ENCODE measurements at places on chromosomes 5 and 9.
A peak's percentile ranks its signal among the peaks of the same experiment; 100 is the strongest.

DNA sequence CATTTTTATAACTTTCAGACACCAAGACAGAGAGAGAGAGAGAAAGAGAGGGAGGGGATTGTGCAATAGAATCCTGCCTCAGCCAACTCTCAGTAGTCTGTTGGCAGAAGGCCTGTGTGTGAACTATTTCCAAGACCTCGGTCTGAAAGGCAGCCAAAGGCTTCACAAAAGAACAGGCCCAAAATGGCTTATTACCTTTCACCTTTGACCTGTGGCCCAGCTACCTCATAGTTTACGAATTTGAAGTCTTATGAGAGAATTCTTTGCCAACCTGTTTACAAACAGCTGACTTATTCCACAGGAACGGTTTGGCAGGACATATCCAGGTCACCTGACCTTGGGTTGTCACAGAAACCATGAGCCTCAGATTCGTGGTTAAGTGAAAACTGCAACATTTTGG is 48.6 kb downstream of the NR2F1-AS1 start:
- peak; percentile 12 for DNase-seq

DNA sequence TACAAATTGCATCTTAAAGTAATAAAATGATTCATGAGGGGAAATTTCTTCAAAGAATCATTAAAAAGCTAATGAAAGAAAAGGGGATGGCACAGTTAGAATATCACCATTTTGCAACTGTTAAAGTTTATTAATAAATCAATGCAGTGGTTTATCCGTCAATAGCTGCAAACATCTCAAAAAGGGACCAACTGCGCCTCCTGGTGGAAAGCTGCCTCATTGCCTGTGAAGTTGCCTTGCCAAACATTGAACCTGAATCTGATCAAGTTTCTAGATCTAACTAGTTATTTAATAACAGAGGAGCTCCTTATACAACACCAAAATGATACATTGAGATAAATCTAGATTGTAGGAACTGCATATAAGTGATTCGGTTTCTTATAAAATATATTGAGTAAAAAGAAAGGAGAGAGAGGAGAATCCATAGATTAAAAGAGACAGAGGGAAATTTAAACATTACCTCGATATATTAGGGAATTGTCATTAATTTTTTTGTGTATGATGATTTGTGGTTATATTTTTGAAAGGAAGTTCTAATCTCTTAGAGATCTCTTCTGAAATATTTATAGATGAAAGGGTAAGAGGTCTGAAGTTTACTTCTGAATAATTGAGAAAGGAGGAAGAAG is 6.9 kb upstream of the NDUFB6 start:
- peak; percentile 28 for DNase-seq

DNA sequence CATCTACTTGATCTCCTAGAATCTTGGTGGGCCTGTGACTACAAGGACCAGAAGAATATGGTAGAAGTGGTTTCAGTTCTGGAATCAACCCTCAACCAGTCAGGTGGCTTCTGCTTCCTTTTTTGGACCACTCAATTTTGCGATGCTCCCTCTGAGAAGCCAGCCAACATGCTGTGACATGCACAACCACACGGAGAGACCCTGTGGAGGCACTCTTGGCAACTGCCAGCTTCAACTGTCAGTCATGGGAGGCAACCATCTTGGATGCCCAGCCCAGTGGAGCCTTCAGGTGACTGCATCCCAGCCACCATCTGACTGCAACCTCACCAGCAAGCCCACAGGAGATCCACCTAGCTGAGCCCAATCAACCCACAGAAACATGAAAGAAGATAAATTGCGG is 137.3 kb downstream of the FAM114A2 start:
- no peak for DNase-seq

DNA sequence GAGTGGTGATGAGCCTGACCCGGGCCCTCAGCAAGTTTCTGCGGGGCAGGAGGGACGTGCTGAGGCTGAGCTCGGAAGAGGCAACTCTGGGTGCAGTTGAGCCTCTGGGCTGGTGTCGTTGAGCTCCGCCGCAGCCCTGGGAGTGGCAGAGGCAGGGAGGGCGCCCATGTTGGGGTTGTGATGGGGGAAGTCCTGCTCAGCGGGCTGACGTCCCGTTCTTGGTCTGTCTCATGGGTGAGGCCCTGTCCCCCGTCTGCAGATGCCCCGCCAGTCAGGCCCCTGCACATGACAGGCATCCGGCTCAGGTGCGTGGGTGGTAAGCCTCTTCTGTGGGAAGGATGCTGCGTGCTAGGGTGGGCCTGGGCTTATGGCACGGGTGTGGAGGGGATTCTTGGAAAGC is 64.3 kb downstream of the RXRA start:
- no peak for DNase-seq

- DNase-seq, result no peak
These were observed 800.7 kb upstream of the CTNND2 start for GRCh38 chr5:12704955-12705354.

GRCh38 chr5:94276751-94277150 is 341.7 kb downstream of the KIAA0825 start:
- no peak for DNase-seq

DNA sequence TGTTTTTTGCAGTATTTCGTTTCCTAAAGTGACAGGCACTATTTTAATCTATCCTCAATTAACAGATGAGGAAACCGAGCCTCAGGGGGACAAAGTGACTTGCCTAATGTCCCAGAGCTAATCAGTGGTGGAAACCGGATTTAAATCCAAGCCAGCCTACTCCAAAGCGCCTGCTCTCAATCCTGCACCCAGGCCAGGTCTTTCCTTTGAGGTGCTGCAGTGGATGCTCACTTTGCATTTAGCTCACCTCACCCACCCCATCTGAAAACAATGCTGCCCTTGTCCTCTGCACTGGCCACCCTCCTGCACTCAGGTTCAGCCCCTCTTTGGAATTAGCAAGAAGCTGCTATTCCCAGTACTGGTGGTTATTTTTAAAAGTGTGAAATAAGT is 16.0 kb downstream of the ANGPTL2 start:
- DNase-seq, result no peak

- DNase-seq, result peak; percentile 97
These were observed at the start of gene GPX8 for GRCh38 chr5:55159763-55160492. Gene GPX8 (plus strand): TSS chr5:55160171. CDS start chr5:55160193, 22 bp downstream.

DNA sequence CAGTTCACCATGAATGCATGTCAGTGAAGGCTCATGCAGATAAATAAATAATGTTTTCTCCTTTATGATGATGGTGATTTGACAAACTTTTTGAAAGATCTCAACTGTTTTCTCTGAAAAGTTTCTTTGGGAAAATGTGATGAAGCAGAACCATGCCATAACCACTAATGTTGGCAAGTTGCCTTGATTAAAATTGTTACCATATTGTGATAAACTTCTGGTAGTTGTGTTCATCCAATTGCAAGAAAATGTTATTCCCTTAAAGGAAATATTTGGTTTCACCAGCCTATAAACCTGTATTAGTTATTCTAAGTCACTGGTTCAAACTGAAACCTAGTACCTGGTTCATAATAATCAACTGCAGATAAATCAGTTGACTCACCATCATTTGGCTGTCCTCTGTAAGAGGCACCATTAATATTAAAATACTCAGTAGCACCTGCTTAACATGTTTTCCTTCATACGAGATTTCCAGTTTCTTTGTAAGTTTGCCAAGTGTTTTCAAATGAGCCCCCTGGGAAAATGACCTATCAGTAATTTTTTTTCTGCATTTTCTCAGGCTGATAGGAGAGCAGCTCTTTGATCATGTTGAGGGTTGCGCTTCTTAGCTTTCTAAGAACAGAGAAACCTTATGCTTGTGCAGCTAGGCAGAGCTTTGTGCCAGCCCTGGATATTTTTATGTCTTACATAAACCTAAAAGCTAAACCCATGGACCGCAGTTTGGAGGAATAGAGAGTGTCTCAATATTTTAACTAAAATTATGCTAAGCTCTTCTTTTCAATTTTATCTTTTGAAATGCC is 88.0 kb downstream of the LURAP1L start:
- DNase-seq, result no peak

DNA sequence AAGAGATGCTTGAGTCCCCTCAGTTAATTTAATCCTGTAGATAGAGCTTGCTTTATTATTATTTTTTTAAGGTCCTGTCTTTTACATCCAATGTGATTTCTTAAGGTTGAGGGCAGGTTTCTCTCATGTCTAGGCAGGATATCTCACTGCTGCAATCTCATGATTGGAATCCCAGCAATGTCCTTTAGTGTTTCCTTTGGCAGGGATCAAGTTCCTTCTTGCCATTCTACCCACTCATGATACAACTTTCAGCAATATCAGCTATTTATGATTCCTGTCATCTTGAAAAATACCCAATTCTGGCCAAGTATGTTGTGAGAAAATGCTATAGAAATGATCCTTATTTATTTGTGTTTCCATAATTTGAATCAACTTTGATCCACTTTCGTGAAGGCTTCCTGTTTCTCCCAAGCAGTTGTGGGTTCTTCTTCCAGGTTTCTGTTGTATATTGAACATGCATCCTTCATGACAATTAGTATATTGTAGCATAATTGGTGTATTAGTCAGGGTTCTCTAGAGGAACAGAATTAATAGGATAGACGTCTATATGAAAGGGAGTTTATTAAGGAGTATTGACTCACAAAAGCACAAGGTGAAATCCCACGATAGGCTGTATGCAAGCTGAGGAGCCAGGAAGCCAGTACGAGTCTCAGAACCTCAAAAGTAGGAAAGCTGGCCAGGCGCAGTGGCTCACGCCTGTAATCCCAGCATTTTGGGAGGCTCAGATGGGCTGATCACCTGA is 18.4 kb upstream of the VPS13A start:
- no peak for DNase-seq

- DNase-seq, result no peak
These were observed 3.2 kb downstream of the PRSS3 start for GRCh38 chr9:33798545-33798944.

DNA sequence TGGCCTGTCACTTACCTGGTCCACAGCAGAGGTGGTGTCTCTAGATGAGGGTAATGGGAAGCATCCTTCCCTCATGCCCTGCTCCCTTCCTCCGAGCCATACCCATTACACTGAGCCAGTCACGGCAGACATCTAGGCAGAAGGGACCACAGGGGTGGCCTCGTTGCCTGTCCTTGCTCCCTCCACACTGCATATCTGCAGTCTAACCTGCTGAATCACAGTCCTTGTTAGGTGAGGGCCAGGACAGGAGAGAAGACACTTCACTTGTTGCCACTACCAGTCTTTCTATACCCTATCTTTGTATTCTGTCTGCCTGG is 18.4 kb upstream of the SPINK4 start:
- peak; percentile 1 for DNase-seq

DNA sequence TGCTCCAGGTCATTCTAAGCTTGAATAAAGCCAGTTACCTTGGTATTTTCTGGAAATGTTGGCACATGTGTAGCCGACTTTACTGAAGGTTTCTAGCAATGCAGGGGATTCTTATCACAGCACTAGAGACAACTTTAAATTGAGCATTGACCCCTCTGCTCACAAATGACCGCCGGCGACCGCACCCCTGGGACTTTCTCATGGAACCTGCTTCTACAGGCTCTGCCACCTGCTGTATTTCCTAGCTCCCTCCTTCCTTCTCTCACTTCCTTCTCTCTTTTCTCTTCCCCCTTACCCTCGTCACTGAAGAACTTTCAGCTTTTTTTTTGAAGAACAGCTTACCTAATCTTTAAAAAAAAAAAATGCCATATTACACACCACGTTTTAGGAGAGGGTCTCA is 30.9 kb upstream of the DAB2 start:
- no peak for DNase-seq

DNA sequence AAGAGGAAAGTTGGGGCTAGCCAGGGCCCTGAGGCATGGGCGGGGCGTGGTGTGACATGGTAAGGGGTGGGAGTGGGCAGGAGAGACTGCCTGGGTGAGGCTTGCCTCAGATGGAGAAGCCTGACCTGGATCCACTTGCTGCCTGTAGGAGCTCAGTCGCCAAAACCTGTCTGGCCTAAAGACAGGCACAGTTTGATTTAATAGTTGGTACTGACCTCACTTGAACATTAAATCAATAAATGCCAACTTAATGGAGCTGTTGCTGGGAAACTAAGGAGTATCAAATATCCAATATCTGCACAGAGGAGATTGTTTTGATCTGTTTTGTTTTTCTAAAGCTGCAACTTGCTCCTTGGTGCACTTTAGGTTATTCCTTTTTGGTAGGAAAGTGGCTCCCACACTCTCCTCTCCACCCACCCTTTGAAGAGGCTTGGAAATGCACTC is 86.4 kb downstream of the RCL1 start:
- no peak for DNase-seq

DNA sequence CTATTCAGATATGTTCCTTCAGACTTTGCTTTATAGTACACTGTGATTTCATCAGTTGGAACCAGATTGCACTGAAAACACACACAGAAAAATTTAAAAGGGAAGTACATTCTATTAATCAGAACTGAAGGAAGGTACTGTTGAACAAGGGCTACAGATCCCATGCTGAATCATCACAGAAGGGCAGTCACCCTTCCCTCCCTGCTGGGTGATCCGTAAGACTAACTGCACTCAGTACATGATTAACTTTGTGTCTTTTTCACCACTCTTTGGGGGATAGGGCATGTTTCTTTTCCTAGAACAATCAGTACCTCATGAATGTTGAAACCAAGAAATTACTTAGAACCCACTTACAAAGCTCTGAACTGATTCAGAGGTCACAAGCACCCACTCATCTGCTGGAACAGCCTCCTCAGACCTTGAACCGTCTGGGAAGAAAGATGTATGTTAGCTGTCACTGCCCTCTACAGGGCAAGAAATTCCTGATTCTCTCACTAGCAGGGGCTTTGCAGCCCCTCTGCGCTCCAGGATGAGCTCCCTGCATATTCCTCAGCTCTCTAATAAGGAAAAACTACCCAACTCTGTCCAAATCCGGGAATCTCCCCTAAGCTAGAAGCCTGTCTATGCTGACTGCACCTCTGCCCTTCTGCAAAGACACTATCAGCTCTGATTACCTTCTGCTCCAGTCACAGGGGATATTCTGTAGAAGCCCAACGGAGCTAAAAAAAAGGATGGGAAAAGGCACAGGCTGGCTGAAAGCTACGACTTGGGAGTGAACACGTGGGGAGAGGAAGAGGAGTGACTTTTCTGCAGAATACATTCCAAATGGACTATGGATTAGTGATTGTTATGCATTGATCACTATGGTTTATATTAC is 51.0 kb downstream of the IARS1 start:
- DNase-seq, result peak; percentile 96

DNA sequence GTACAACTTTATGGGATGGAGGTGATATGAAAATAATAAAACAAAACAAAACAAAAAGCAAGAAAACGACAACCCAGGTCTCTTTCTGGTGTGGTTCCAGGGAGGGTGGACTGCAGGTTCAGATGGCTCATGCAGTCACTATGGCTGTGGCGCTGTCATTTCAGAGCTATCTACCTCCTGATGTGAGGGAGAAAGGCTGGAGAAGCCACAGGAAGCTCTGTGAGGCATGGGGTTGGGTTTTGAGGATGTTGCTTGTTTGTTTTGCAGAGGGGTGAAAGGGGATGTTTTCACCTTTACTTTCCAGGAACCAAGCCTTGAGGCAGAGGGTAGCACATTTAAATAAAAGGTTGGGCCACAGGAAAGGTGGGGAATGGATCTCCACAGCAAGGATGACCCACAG is 18.7 kb downstream of the NIPAL4 start:
- DNase-seq, result no peak

All from kidney glomerular epithelial cell (primary cell).